Vein endothelial cell (primary cell): ENCODE measurements at places on chromosomes 4 and X. TPM values are rescaled to one million over a fixed set of nuclear protein-coding genes. Genes with fewer than 3 reads are reported as not detected.

The SLC25A5 gene
- total RNA-seq: 293 and 307 TPM in 2 replicates

The DCAF12L2 gene
- total RNA-seq: 0.33 TPM in 1 of 2 replicates, not detected in the other

The TMEM154 gene
- 5.6 and 10.6 TPM in 2 replicates for total RNA-seq

The ZFX gene
- 34.9 and 43.4 TPM in 2 replicates for total RNA-seq

The SLIT2 gene
- total RNA-seq: 1.6 and 2.9 TPM in 2 replicates

The DDX60 gene
- 11.1 and 14.7 TPM in 2 replicates for total RNA-seq

The RS1 gene
- total RNA-seq: not detected in 2 replicates

The NRK gene
- under 0.01 and 0.29 TPM in 2 replicates for total RNA-seq

The AMTN gene
- total RNA-seq: not detected in 2 replicates

The UGT2B17 gene
- not detected in 2 replicates for total RNA-seq

The ZNF711 gene
- 3.7 and 3.9 TPM in 2 replicates for total RNA-seq

The PPP1R2C gene
- total RNA-seq: not detected in 2 replicates

The PLCXD1 gene
- total RNA-seq: 5.9 and 8.0 TPM in 2 replicates

The SYN1 gene
- total RNA-seq: not detected in 2 replicates

The EDA gene
- 2.3 and 4.0 TPM in 2 replicates for total RNA-seq

The NDST4 gene
- total RNA-seq: not detected in 2 replicates

The SMIM20 gene
- total RNA-seq: 17.6 and 24.8 TPM in 2 replicates

The CSN3 gene
- total RNA-seq: not detected in 2 replicates
